ENCODE measurements at places on chromosomes 4 and X.

GRCh38 chr4:6017030-6017429, 1.2 kb downstream of the C4orf50 start:
- DNase-seq, result no peak

DNA sequence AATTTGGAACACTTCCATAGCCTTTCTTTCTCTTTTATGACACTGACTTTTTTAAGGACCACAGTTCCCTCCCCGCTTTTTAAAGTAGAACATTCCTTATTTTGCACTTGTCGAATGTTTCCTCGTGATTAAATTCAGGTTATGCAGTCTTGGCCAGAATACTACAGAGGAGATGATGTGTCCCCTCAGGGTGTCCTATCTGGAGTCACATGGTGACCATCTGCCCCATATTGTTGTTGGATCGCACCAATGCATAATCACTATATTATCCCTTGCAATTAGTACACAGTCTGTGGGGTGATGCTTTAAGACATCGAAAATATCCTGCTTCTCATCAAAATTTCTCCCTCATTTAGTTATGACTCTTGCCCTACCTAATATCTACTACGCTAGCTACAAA, 27.4 kb downstream of the WDFY3 start:
- no peak for DNase-seq

DNA sequence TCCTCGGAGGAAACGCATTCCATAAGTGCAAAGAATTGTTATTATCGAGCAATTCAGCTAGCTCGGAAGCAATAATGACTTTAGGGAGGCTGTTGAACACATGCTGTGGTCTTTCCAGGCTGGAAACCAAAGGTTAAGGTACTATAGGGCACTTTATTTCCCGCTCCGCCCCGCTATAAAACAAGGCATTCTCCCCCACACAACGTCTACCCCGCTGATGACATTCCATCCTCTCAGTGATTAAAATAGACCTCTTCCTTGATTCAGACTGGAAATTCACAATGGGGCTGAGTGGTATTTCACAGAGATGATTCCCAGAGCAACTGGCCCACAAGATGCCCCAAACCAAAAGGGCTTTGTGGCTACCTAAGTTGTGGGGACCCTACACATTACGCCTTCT, 196.4 kb downstream of the STIM2 start:
- DNase-seq, result no peak

DNA sequence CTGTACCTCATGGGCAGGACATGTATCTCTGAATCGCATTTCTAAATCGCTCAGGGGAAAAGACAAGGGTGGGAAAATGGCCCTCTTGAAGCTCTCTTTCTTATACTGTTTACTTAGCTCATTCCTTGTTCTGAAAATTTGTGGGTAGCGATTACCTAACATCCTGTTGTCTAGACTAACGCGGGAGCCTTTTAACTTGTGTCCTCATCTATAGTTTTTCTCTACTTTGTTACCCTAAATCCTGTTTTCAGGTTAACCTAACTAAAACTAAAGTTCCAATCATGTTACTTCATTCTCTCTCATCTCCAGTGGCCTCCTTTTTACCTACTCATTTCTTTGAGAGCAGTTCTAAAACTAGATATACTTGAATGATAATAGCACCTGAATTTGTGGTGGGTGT, 45.0 kb downstream of the SNX25 start:
- peak; percentile 2 for DNase-seq

- no peak for DNase-seq
These were observed 18.4 kb downstream of the EFNB1 start for GRCh38 chrX:68847172-68847571.

DNA sequence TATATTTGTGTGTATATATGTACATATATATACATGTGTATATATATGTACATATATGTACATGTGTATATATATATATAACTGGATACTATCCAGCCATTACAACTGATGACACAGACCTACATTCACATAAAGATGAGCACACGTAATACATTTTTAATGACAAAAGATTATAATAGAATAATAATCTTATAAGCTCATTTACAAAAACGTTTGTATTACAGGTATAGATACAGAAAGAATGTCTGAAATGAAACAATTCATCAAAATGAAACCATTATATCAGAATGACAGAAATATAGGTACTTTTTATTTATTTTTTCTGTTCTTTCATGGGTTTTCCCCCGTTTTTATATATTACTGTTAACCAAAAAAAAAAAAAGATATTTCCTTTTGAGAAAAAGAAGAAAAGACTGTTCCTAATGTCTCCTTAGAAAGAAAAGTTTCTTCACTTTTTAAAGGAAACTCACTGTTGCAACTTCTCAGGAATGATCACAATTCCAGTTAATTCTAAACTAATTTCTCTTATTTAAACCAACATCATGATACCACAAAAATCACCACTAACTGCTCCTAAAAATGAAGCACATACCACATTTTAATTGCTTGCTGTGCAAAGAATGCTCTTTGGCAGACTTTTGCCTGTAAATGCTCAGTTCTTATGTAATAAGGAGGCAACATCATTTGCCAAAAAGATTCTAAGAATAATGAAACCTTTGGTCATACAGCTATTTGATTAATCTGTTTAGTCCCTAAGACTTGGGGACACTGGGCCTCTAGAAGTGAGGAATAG, 18.9 kb downstream of the LEF1 start:
- no peak for DNase-seq

- DNase-seq, result no peak
These were observed 96.2 kb upstream of the CCSER1 start for GRCh38 chr4:90030953-90031352.

DNA sequence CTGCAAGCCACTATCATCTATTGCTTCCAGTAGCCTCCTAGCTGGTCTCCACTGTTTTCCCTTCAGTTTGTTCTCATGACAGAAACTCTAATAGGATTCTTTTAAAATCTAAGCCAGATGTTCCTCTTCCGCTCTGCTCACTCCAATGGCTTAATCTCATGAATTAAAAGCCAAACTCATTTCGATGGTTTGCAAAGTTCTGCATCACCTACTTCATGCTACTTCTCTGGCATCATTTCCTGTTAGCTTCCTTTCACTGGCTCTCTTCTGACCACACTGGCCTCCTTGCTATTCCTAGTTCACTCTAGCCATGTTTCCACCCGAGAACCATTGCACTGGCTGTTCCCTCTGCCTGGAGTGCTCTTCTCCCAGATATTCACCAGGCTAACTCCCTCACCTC, 102.0 kb upstream of the LSM6 start:
- DNase-seq, result no peak

DNA sequence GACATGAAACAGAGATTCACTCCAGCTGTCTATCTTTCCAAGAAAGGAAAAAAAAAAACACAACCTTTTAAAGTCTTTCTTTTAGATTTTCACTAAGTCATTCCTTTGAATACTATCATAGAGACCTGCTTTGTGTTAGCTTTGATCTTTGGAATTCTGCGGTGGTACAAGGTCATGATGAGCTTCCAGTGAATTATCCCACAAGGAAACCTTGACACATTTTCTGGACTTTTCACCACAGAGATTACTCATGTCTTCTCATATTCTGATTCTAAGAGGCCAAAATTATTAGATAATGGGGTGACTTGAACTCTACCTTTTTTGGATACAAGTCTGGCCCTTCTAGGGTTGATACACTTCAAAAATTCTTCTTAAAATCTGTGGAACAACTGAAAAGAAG, 201.6 kb downstream of the PACRGL start:
- DNase-seq, result no peak

DNA sequence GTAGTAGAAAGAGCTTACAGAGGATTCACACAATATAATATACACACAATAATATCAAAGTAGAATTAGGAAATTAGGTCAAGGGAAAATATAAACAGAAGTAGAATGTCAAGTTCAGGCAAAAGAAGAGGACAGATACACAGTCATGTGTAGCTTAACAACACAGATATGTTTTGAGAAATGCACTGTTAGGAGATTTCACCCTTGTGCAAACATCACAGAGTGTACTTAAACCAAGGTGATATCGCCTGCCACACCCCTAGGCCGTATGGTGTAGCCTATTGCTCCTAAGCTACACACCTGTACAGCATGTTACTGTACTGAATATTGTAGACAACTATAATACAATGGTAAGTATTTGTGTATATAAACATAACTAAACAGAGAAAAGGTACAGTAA, 110.0 kb upstream of the EDNRA start:
- no peak for DNase-seq

- no peak for DNase-seq
These were observed 9.8 kb downstream of the ATP8A1 start for GRCh38 chr4:42646999-42647541.

GRCh38 chr4:129239088-129239487, 143.1 kb downstream of the C4orf33 start:
- DNase-seq, result no peak

DNA sequence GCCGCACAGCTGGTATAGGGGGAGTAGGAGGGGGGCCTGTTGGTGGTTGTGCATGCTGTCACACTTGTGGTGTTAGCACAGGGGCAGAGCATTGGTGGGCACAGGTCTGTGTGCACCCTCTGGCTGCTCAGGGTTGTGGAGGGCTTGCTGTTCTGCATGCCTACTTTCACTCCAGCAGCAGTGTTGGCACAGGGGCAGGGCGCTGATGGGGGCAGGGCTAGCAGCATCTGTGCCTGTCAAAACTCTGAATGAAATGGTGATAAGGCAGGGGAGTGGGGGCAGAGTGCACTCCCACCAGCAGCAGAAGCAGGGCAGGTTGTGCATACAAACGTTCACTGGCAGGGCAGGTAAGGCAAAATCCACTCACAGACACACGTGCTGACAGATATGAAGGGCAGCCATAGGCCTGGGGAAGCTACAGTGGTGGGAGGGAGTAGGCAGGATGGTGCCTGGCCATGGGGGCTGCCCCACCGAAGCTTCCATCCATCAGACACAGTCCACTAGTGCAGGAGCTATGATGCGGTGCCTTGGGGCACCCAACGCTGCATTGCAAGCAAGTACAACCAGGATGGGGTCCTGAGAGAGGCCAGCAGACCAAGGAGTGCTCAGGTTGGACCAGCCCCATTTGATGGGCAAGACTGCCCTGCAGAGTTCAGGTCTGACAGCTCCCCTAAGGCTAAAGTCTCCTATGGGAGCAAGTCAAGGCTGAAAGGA, 160.7 kb upstream of the SPANXC start:
- no peak for DNase-seq

GRCh38 chrX:45191820-45192409, 8.8 kb downstream of the DIPK2B start:
- no peak for DNase-seq

DNA sequence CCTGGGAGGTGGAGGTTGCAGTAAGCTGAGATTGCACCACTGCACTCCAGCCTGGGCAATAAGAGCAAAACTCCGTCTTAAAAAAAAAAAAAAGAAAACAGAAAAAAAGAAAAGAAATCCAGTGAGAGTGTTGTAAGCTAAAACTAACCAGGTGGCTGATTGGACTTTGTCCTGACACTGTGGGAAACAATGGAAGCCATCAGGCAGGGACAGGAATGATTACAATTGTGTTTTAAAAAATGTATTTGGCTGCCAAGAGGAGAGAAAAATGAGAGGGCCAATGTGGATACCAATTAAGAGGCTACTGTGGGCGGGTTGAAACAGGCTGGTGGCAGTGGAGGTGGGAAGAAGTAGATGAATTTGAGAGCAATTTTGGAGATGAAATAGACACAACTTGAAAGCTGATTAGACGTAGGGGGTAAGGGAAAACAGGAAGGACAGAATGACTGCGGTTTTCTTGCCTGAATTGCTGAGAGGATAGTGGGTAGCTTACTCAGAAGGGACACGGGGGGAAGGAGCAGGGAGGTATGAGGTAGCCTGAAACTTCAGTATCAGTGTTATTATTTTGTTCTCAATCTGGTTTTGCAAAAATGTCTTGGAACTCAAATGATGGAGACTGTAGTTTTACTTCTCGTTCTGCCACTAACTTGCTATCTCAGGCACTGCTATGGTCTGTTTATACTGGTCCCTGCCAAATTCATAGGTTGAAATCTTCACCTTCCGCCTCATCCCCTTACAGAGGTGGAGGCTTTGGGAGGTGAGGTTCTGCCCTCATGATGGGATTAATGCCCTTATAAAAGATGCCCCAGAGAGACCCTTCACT, 45.6 kb upstream of the CHRNA9 start:
- no peak for DNase-seq

DNA sequence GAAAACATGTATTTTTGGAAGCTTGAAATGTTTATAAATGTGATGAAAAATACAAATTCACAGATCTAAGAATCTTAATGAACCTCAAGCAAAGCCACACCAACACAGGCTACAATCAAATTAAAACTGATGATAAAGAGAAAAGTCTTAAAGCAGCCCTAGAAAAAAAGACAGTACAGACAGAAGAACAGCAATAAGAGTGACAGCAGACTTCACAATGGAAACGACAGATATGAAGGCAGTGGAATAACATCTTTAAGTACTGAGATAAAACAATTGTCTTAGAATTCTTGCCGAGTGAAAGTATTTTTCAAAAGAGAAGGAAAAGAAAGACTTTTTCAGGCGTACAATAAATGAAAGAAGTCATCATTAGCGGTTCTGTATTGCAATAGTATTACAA, 423.6 kb upstream of the LCORL start:
- DNase-seq, result no peak

DNA sequence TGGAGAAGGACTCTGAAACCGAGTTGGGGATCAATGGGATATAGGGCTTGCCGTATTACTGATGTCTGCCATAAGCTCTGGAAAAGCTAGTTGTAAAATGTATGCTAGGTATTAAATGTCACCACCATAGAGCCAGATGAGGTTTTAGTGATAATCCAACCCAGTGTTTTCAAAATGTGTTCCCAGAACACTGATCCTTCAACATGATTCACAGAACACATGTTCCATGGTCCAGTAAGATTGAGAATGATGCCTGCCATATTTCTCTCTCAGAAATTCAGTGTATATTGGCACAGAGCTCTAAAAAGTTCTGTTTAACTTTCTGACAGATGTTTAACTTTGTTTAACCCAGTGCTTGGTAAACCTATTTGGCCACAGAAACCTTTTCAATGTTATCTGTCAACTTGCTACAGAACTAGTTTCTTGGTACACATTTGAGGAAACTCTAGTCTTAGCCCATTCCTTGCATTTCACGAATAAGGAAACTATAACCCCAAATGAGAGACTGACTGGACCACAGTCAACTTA, 160.2 kb downstream of the PALLD start:
- no peak for DNase-seq

GRCh38 chrX:119017077-119017476, 42.7 kb downstream of the LONRF3 start:
- no peak for DNase-seq
